ENCODE measurements at places on chromosomes 12 and 14.

DNA sequence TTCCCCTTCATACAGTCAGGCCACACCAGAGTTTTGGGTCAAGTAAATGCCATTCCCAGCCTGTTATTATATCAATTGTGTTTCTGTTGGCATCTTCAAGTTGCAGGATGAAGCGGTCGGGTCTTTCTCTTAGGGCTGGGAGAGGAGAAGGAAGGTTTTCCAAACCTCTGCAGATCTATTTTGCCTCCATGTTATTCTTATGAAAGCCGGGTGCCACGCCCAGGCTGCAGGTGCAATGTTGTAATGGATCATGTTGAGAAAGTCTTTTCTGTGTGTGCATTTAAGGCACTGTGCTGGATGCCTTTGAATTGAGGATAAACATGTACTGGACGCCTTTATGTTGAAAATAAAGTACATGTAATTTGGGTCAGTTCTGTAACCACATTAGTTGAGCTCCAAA lies 164.4 kb upstream of the HIF1A start:
- DNase-seq, result no peak

- DNase-seq, result no peak
Measured at GRCh38 chr12:87809916-87810315, 219.3 kb downstream of the C12orf50 start.

DNA sequence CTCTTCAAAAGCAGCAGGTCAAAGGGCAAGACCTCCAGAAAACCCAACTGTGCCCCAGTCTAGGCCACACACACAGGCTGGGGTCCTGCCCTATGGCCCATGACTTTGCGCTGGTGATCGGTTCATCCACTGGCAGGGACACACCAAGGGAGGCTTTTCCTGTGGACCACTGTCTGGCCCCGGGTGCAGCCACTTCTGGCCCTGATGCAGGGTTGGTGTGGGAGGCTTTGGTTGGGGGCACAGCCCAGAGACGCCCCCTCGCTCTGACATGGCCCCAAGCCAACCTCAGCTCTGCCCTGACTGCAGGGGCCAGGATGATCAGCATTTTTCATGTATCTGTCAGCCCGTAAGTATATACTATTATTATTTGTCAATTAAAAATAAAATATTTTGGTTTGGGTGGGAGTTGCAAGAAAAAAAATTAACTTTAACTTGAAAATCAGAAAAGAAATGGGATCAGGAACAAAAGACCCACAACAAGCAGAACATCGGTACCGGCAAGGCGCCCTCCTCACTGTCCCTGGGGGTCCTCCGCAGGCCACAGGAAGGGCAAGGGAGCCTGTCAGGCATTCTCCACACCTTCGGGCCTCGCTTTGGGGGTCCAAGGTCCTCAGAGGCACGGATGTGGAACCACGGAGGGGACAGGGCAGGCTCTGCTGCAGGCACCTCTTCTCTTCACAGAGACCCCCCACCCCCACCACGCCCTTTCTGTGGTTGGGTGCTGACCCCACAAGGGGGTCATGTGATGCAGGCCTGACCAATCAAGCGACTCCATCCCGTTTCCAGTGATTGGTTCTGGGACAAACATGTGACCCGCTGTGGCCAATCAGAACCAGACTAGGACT lies 181.5 kb upstream of the SFSWAP start:
- no peak for DNase-seq

- DNase-seq, result no peak
Measured at GRCh38 chr14:65062096-65063075, 39.9 kb downstream of the MAX start.

GRCh38 chr12:4700621-4701026 lies 19.6 kb upstream of the GALNT8 start:
- peak; percentile 65 for DNase-seq

DNA sequence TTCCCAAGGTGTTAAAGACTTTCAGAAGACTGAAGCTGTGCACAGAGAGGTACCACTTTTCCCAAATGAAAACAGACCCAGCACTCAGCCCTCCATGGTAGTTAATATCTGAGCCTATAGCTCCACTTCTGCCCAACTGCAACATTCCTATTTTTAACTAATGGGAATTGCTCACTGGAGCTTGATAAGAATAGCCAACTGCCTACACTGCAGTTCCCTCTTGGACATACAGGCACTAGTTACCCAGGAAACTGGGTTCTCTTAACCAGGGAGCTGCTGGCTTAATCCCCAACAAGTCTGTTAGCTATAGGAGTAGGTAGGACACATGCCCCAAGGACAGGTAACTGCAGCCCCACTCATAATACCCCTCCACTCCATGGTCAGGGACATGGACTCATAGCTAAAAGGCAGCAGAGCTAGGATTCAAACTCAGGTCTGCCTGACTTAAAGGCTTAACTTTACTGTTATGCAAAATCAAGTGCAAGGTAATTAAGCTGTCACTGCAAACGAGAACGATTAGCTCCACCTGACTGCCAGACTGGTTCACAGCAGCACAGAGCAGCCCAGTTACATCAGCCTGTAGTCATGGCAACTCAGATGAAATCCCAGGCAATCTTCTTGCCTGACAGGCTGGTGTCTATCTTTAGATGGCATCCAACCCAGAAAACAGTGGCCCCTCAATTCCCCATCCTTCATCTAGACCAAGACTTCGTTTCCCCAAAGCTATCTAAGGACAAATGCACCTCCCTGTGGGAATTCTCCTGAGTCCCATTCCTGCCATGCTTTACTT lies 77.1 kb upstream of the ACTN1 start:
- peak; percentile 87 for DNase-seq

- no peak for DNase-seq
Measured at GRCh38 chr12:75705749-75706711, 194.6 kb upstream of the KRR1 start.

GRCh38 chr12:87924149-87924548 lies 105.1 kb downstream of the C12orf50 start:
- DNase-seq, result no peak

GRCh38 chr12:76337583-76337982 lies 10.6 kb downstream of the BBS10 start:
- DNase-seq, result no peak

DNA sequence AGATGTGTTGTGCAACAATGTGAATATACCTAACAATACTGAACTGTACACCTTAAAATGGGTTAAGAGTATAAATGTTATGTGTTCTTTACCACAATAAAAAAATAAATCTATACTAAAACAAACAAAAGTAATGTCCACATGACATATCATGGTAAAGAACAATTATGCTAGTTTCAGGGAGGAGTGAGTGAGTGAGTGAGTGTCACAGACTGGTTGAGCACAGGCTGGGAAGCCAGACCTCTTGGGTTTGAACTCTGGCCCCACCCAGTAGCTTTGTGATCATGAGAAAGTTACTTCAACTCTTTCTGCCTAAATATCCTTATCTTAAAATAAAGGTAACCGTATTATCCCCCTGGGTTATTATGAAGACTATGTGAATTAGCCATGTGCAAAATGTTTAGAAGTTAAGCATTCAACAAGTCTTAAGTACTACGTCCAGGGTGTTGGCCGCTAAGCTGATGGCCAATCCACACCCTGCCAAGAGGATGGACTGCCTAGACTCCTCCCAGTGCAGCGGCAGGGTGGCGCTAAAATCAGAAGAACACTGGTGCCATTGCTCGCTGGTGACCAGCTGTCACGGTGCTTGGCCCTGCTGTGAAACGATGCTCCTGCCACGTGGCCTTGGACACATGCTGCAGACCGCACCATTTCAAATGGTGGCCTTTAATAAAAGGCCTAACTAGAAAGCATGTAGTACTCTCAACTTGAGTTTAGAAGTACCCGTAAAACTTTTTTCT lies 7.3 kb downstream of the SLC2A13 start:
- no peak for DNase-seq

DNA sequence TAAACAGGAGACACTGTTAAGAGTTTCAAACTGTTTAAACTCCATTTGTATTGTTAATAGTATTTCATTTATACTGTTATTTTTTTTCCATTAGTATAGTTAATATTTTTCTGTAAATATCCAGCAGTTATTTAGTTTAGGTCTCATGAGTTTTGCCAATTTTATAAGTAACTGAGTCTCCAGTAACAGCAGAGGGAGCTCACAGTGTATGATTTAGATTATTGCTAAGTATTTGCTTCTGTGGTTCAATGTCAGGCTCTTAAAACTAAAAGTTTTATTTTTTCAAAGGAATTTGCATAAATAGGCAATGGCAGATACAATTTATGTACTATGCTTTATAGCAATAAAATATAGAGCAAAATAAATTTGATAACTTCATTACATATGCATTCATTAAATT lies 209.7 kb downstream of the ATXN7L3B start:
- DNase-seq, result no peak

DNA sequence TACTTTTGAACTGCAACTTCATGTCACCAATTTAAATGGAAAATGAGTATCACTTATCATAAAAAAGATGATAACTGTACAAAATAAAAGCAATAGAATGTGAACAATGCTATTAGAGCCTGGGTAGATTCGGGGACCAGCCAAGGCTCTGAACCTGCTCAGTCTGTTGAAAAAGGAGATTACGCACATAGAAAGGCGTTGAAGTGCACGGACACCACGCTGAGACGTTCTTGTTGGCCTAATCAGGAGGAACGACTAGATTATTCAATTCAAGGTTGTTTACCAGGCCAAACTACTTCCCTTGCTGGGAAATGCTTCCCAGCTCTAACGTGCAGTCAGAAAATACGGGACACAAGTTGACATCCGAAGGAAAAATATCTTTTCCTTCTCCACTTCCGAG lies 23.5 kb upstream of the BDKRB1 start:
- no peak for DNase-seq

DNA sequence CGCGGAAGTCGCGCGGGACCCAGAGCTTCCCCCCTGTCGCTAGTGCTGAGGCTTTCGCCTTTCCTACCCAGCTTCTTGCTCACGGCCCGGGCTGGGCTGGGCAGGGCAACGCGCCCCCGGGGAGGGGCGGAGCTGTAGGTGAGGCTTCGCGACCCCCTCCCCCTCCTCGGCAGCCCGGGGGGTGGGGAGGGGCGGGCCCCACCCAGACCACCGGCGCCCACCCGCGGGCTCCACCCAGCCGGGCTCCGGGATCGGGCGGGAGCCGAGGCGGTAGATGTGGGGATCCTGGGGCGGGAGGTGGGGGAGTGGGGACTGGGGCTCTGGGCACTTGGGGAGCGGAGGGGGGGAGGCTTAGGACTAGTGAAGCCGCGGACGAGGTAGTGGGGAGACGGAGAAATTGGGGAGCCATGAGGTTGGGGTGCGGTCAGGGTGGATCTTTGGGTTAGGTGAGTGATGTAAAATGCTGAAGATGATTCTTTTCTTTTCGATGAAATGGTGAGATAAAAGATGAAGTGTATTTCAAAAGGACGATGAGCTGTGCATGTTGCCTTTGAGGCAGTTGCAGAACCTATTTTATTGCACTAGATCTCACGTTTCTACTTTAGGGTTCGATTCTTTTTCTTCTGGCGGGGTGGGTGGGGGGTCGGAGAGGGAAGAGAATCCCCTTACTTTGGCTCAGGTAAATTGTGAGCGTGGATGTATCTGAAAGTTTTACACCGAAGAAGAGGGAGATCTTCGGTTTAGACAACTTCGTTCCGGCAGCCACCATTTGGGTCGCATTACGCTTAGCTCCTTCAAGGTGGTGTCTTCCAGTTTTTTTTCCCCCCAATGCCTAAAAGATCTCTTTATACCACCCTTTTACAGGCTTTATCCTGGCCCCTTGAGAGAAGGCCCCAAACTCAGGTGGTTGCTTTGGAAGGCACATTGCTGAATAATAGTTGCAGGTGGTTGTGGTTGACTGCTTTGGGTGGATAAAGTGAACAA lies 619 bp downstream of the ERC1 start:
- DNase-seq, result peak; percentile 70

- DNase-seq, result no peak
Measured at GRCh38 chr14:61152851-61153364, 128.2 kb downstream of the TMEM30B start.

- no peak for DNase-seq
Measured at GRCh38 chr14:89540830-89541470, 123.9 kb upstream of the FOXN3 start.

GRCh38 chr12:120956579-120957300 lies 21.6 kb upstream of the HNF1A start:
- no peak for DNase-seq

GRCh38 chr12:54988402-54989054 lies 4.0 kb upstream of the TESPA1 start:
- DNase-seq, result no peak

DNA sequence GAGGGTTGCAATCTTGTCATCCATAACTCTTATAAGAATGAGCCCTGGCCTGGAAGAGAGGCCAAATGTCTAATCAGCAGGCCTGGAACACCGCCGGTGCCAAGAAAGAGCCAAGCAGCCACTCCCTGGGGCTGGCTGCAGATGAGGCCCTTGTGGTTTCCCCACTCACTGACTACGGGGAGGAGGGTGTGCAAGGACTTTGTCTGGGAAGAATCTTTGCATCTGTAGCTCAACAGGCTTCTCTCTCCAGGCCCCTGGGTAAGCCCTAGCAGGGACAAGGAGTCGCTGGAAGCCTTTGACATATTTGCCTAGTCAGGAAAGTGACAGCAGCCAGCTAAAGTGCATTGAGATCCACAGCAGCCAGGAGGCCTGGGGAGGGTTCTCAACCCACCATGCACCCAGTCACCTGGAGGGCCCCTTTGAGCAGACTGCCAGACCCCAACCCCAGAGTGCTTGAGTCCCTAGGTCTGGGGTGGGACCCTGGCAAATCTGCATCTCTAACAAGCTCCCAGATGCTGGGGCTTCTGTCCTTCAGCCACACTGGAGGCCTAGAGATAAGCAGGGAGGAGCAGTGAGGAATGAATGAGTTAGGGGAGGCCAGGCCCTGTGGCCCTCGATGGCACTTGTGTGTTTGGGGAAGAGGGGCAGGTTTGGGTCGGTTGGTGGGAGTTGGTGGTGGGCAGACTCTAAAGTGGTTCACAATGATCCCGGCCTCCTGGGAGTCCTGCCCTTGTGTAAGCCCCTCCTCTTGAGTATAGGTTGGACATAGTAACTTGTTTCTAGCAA lies 13.9 kb upstream of the LRTM2 start:
- DNase-seq, result no peak

GRCh38 chr12:107560165-107560898 lies 125.3 kb upstream of the PWP1 start:
- DNase-seq, result peak; percentile 83

GRCh38 chr12:64813723-64814122 lies 10.7 kb upstream of the TBC1D30 start:
- DNase-seq, result no peak

- DNase-seq, result no peak
Measured at GRCh38 chr12:101792046-101792931, 38.5 kb downstream of the GNPTAB start.

DNA sequence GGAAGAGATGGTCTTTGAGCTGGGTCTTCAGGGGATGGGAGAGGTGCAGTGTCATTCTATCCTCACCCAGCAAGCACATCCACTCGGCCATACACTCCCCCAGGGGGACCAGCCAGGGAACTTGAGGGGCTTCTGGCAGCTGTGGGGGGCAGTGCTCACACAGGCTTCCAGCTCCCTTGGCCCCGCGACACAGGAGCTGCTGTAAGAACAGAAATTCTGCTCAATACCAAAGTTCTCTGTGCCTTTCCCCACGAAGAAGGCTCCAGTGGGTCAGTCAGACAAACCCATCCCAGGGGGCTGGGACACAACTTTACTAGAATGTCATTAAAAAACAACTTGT lies 289.1 kb upstream of the RTL1 start:
- DNase-seq, result no peak
